ENCODE measurements at places on chromosomes 3 and 15. TPM values are rescaled to one million over a fixed set of nuclear protein-coding genes. Genes with fewer than 3 reads are reported as not detected.

Gene ACSBG1
- 3.5 TPM for total RNA-seq

Gene CCR4
- 2.9 TPM for total RNA-seq

Gene FBN1
- total RNA-seq: 98.3 TPM

Gene SCG5
- 0.77 TPM for total RNA-seq

Gene MAPKAPK3
- total RNA-seq: 96.1 TPM

Gene SEC22A
- 47.7 TPM for total RNA-seq

Gene TMC3
- total RNA-seq: not detected

Gene CISH
- total RNA-seq: 50.2 TPM

Gene KIF15
- 4.0 TPM for total RNA-seq

Gene AMOTL2
- total RNA-seq: 129 TPM

Gene NUSAP1
- total RNA-seq: 6.5 TPM

Gene MCF2L2
- total RNA-seq: 1.5 TPM

Gene FBLN2
- 43.4 TPM for total RNA-seq

Measured in lung (tissue), 17 donors.